Right renal cortex interstitium (tissue), 3 donors: ENCODE measurements at places on chromosomes 7 and 10.

DNA sequence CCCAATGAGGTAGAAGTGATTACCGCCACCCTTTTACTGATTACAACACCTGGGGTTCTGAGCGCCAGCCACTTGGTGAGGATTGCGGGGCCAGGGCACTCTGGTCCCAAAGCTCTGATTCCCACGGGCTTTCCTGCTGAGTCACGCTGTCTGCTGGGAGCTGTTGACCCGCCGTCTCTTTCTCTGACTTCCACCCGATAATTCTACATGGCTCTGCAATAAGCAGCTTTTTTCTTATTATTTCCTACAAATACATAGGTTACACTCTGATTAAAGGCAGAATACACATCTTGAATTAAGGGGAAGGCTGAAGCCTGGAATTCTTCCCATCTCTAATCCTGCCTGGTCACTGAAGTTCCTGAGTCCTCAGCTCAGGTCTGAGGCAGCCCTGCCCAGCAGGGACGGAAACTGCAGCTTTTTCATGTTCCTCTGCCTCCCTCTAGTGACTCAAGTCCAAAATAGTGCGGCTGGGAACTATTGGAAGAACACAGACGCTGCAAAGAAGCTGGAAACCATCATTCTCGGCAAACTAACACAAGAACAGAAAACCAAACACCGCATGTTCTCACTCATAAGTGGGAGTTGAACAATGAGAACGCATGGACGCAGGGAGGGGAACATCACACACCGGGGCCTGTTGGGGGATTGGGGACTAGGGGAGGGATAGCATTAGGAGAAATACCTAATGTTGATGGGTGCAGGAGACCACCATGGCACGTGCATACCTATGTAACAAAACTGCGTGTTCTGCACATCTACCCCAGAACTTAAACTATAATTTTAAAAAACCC is 178.3 kb downstream of the PRKCQ start:
- DNase-seq = peak; percentile 84

GRCh38 chr7:50783801-50784507 is 1.3 kb upstream of the GRB10 start:
- DNase-seq = no peak

DNA sequence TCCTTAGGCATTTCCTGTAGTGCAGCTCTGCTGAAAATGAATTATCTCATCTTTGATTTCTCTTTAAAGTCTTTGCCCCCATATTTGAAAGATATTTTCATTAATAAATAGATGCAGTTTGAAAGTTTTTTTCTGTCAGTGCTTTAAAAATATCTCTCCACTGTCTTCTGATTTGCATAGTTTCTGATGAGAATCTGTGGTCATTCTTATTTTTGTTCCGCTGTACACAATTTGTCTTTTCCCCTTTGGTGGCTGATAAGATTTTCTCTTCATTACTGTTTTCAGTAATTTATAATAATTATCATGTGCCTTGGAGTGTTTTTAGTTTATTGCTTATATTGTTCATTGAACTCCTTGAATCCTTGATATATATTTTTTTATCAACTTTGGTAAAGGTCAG is 7.0 kb upstream of the GHRHR start:
- DNase-seq = no peak

- DNase-seq = no peak
These were observed 20.3 kb downstream of the PPIF start for GRCh38 chr10:79367426-79368189.

GRCh38 chr7:107953265-107953923 is 49.6 kb downstream of the LAMB1 start:
- no peak for DNase-seq

- DNase-seq = no peak
These were observed 9.9 kb downstream of the FAM204A start for GRCh38 chr10:118332236-118332635.

DNA sequence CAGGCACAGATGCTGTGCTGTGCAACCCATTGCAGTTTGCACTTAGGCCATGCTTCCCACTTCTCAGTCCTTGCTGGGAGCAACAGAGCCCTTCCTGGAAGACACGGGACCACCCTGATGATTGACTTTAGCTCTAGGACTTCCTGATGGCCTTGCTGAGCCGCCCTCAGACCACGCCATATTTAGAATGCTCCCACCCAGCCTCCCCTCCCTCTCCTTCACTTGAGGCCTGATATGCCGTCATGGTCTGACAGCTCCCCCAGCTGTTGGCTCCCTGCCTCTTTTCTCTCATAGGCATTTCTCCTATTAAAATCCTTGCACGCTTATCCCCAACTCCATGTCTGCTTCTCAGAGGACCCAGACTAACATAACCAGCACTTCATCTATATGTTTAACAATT is 29.4 kb upstream of the GATAD1 start:
- DNase-seq = no peak

GRCh38 chr10:130128062-130128781 is 8.0 kb upstream of the GLRX3 start:
- DNase-seq = no peak

GRCh38 chr7:72406820-72407403 is 5.2 kb downstream of the CALN1 start:
- DNase-seq = no peak

DNA sequence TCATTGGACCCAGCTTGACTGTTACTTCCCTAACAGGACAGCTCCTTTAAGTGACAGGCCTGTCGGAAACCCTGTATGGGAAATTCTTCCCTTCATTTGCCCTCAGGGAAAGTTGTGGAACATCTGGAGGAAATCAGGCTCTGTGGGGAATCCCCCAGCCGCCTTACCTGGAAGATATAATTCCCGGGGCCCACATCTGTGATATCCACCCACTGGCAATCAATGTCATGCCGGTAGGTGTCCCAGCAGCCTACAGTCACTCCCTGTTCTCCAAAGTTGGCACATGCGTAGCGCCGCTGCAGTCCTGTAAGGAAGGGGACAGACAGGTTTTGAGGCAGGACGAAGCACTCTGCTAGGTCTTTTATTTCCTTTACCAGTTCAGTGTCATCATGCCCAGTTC is 16.6 kb downstream of the LOXL4 start:
- no peak for DNase-seq

DNA sequence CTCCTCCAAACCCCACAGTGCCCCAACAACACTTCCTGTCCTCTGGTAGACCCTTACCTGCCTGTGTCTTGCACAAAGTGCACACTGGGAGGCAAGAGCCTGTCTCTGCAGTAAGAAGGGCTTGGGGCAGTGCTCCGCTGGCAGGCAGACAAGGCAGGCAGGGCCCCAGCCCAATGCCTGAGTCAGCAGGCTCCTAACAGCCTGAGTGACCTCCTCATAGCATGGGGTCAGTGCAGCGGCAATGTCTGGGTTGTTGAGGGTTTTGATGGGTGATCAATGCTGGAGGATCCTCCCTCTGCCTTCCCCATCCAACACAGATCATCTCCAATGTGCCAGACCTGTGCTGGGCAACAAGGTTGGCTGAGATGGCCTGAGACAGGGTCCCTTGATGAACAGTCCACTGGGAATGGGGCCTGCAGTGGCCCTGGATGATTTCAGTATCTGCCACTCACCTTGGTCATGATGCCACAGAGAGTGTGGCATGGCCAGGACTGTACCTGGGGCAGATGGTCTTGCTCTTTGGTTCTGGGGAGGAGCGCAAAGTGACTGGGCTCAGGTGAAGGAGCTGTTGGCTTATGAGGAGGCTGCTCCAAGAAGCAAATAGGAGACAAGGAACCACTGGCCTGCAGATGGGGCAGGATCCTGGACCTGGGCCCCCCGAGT is 55.6 kb upstream of the CAMK2B start:
- no peak for DNase-seq

- no peak for DNase-seq
These were observed 15.4 kb downstream of the PRF1 start for GRCh38 chr10:70587045-70587658.

DNA sequence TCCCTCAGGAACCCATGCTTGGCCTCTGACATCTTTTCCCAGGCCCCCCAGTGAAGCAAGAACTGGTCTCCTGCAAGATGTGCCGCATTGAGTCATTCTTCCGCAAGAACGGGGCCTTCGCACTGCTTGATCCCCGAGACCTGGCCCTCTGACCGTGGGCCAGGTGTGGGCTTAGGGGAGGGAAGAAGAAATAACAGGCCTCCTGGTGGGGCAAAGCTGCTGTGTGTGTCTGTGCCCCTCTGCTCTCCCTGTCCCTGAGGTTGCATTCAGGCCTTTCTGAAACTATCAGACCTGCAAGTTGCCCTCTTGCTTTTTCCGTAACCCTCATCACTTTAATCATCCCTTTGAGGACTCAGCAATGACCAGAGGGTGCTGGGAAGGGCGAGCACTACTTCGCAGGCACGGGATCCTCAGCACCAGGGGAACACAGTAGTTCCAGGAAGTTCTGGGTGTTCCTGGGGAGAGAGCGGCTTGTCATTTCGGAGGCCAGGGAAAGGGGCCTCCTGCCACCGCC is 6.0 kb downstream of the ATP6V1F start:
- DNase-seq = no peak

- DNase-seq = no peak
These were observed 253.7 kb downstream of the ARHGAP21 start for GRCh38 chr10:24469993-24470392.

- no peak for DNase-seq
These were observed 200.6 kb downstream of the PTPRN2 start for GRCh38 chr7:158386866-158387545.

GRCh38 chr10:43265799-43266721 is 805 bp downstream of the RASGEF1A start:
- DNase-seq = no peak

DNA sequence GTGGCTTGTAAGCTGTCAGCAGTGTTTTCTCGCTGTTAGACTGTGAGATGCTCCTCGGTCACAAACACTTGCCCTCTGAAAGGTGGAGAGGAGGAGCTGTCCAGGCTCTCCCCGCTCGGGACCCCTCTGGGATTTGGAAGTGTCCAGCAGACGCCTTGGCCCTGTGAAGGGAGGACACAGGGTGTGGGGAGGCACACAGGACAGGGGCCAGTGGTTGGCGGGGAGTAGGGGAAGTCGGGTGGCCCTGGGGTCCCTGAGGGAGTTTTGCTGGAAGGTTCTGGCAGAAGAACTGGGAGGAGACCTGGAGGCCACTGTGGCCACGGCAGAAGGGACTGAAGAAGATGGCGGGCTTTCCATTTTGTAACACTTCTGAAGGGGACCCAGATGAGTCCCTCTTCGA is 47.2 kb upstream of the DPYSL4 start:
- DNase-seq = no peak

- DNase-seq = no peak
These were observed 61.3 kb downstream of the CD36 start for GRCh38 chr7:80699721-80700256.

GRCh38 chr10:103666087-103666761 is 172.7 kb downstream of the NEURL1 start:
- DNase-seq = no peak

GRCh38 chr10:114856544-114857287 is 35.1 kb downstream of the FHIP2A start:
- DNase-seq = no peak

DNA sequence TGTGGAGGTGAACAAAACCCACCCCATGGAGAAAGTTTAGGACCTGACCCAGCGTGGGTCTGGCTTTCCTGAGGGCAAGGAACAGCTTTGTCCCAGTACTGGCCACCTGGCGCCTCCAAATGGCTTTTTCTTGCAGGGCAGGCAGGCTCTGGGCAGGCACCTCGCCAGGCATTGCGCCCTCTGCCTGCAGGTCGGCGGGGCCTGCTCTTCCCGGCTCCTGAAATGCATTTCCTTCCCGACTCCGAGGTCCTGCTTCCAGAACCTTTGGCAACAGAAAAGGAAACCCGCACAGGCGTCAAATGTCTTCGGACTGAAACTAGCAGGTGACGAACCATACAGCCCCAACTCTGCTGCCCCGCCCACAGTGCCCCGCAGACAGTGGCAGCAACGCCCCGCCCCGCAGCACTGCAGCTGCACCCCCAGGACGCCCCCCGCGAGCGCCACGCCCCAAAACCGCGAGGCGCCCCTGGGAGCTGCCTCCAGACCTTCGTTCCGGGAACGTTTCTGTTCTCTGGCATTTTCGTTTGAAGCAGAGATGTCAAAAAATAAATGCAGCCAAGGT is 65.5 kb downstream of the C10orf143 start:
- no peak for DNase-seq

DNA sequence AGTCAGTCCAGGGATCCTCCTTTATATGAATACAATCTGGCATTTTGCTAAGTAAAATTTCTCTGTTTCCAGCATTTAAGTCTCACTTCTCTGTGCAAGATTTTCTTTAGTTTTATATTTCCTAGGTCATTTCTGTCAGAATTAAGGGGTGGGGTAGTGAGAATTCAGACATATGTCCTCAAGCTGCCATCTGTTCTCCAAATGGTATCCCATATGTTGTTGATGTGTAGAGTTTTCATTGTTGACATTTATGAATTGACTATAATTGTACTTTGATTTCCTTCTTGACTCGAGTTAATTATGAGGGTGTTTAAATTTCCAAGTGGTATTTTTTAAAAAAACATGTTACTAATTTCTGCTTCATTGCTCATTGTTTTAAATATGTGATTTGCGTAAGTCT is 148.8 kb downstream of the NPSR1 start:
- DNase-seq = no peak

- DNase-seq = no peak
These were observed 115.2 kb downstream of the RNLS start for GRCh38 chr10:88467835-88468485.

- no peak for DNase-seq
These were observed 6.5 kb upstream of the PURB start for GRCh38 chr7:44891791-44892190.

GRCh38 chr10:11685787-11686218 is 56.4 kb upstream of the ECHDC3 start:
- peak; percentile 47 for DNase-seq

DNA sequence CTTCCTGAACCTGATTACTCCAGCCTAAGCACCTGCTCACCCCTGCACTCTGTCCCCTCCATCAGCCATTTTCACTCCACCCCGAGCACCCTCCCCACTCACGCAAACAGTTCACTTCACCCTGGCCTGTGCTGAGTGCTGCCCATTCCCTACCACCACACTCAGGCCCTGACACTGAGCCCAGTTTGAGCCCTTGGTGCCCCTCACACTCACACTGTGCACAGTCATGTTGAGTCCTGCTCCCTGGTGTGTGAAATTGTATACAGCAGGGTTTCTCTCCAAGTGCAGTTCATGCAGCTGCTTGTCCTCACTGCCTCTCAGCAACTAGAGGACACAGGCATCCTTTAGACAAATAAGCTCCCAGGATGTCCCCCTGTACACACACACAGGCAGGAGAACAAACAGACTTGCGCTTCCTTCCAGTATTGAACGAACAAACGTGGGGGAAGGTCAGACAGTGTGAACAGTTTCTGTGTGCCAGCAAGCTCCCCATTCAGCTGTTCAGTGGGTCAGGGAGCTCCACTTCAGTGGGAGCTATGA is 6.8 kb downstream of the MYO1G start:
- no peak for DNase-seq

DNA sequence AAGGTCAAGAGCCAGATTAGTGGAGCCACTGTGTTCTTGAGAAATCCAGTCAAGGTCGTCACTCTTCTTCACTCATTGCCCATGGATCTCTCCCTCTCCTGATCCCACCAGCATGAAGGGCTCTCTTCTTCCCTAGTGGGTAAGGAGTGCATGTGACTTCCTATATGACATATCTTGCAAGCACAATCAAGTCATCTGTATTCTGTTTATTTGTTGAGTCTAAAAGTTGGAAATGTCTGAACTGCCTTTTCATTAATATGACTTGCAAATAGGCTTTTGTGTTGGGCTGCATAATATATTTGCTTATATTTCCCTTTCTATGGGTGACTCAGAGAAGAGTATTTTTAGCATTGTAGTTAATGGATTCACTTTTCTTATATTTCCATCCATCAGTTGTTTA is 313.7 kb upstream of the KMT2E start:
- DNase-seq = no peak
